ENCODE measurements at places on chromosomes 16 and 17.

GRCh38 chr16:66950971-66951790, 9.9 kb upstream of the CES3 start:
- no peak for DNase-seq

GRCh38 chr16:1094124-1094479, 1.9 kb downstream of the C1QTNF8 start:
- DNase-seq, result no peak

DNA sequence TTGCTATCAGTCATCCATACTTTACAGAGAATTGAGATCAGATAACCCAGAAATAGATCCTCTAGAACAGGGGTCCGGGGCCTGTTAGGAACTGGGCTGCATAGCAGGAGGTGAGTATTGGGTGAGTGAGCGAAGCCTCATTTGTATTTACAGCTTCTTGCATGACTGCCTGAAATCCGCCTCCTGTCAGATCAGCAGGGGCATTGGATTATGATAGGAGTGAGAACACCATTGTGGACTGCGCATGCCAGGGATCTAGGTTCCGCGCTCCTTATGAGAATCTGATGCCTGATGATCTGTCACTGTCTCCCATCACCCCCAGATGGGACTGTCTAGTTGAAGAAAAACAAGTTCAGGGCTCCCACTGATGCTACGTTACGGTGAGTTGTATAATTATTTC, 13.0 kb upstream of the SCIMP start:
- DNase-seq, result no peak

DNA sequence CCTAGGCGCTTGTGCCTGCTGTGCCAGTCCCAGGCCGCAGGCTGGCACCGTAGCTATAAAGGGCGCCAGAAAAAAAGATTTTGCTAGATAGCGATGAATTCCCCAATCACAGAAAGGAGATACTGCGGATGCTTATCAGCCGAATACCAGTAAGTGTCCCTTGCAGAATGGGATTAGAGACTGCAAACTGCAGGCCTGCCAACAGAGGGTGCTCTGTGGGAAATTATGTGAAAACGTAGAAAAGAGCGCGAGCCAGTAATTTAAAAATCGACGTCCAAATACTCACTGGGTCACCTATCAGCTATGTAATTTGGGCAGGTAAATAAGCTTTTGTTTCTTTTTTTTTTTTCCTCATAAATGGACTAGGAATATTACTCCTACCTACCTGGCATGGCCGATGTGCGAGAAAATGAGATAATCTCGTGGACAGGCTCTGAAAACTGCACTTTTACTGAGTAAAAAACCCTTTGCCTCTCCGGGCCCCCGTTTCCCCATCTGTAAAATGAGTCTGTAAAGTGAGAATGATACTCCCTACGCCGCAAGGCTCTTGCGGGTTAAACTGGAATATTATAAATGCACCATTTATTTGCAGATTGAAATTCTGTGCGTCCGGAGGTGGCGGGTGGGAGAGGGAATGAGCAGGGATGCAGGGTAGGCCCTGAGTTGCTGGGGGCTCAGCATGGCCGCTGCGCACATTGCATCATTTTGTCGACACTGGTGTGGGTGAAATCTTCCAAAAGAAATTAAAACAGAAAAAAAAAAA, 1.2 kb upstream of the COG1 start:
- DNase-seq, result peak; percentile 96

- no peak for DNase-seq
These were observed 8.1 kb upstream of the C1QL1 start for GRCh38 chr17:44976206-44976605.

DNA sequence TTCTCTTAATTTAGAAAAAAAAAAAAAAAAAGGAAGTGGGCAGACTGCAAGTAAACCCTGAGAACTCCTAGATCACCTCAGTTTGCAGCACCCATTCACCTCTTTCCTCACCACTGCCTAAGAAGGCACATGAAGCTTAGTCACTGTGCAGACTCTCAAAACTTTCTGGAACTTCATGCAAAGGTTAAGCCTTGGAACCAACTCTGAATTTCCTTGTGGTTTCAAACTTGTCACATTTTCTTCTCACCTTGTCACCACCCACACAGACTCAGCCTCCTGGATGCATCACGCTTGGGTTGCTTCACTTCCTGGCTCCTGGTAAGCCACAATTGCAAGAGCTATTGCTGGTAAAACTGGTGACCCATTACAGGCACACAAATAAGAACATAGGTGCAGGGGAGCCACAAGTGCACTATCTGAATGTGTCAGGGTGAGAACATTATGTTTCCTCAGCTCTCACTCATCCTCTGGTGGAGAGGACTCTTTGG, 15.0 kb upstream of the CPD start:
- peak; percentile 86 for DNase-seq

DNA sequence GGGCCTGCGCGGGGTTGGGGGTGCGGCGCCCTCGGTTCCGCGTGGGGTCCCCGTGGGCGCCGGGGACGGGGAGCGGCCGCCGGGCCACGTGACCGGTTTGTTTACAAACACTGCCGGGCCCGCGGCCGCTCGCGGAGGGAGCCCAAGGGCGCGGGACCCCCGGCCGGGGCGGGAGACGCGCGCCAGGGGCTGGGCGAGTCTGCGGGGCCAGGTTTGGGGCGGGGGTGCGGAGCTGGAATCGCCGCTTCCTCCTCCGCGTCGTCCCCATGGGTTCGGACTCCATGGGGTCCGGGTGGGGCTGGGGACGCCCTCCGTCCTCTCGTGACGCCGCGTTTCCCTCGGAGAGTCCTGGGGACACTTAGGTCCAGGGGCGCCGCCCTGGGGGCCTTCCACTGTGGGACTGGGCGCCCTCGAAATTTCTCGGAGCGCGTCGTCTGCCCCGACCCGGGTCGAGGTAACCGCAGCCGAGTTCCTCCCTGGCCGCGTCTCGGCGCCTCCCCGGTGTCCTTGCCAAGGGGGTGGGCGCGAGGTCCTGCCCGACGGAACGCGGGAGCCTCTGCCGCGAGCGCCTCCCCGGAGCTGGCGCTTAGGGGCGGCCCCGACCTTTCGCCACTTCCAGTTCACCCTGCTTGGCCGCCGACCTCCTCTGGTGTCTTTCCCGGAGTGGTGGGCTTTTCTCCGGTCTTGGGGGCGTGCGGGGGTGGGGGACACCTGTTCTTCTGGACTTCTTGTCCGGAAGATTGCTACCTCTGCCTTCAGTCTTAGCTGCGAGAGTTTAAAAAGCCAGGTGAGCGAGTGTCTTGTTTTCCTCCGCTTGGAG, 684 bp downstream of the YPEL2 start:
- DNase-seq, result peak; percentile 35

- no peak for DNase-seq
These were observed 18.5 kb downstream of the CRAMP1 start for GRCh38 chr16:1630450-1631213.

DNA sequence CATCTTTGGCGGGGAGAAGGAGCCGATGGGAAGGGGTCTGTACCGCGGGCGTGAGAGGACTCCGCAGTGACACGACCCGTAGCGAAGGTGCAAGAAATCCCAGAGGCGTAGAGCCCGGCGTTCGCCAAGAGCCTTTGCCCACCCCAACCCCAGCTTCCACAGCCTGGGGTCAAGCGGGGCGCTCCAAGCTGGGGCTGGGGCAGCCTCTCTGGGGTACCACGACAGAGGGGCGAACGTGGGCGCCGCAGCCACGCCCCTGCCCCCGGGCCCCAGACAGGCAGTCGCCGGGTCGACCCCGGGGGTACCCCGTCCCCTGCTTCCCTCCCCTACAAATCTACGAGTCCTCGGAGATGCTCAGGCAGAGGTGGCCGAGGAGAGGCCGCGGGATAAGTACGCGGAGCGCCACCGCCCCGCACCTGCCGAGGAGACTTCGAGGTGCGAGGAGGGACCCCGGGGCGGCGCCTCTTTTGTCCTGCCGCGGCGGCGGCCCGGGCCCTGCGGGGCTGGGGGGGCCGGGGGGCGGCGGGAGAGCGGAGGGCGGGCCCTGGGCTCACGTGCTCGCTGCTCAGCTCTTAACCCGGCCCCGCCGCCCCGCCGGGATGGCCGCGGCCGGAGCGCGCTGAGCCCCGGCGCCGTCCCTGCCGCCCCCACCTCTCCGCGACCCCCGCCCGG, at the start of gene ADAM11:
Gene ADAM11 (plus strand): TSS at position 575 of the 672 bp plus-strand sequence. CDS start 212 bp downstream, outside the sequence.
- no peak for DNase-seq

DNA sequence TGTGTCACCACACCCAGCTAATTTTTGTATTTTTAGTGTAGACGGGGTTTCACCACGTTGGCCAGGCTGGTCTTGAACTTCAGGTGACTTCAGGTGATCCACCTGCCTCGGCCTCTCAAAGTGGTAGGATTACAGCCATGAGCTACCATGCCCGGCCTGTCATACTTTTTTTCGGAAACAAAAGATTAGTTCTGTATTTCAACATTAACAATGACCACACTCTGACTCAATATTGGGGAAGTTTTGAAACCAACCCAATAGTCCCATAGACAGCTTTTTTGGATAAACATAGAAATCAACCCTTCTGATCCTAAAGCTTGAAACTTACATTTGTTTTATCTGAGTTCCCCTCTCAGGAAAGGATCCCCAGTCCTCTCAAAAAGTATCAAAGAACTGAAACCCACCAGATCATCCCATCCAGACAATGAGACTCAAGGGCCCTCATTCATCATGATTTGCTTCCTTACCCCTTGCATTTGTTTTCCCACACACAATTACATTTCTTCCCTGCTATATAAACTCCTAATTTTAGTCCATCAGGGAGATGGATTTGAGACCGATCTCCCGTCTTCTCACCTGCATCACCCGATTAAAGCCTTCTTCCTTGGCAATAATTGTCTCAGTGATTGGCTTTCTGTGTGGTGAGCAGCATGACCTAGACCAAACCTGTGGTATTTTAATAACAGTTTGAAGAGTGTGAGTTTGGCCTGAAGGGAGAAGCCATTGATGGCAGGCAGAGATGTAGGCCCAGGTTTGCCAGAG, 7.2 kb upstream of the AGRP start:
- peak; percentile 8 for DNase-seq

DNA sequence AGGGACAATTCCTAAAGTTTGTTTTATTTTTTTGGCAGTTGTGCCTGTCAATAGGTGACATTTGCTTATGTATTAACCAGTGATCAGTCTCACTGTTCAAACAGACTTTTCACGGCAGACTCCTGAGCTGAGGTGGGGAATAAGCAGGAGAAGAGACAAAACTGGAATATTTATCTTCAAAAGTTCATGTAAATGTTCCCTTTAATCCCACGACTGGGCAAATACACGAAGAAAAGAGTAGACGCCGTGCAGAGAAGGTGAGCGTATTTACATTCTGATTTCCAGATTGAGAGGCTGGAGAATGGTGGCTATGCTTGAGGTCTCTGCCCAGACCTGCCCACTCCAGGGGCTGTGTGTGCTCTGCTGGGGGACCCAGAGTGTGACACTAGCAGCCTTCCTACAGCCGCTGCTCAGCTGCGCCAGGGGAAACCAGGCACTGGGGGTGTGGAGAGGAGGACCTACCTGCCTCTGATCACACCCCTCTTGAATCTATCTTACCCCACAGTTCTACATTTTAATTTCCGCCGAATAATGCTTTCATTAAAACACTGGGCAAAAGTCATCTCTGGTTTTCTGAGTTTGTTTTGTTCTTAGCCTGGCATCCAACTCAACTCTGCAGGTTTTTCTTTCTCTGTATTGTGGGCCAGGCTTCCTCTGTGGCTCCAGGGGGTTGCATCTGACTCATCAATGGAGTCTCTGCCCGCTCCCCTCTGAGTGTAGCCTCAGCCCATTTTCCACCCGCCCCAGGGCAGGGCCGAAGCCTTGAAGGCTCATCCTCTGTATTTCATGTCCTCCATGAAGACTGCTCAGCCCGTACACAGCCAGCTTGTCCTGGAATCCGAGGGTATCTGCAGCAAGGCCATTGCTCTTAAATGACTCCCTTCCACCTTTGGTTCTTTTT, 237.1 kb downstream of the NTN1 start:
- DNase-seq, result no peak

GRCh38 chr17:80169784-80170500, at the start of gene CARD14:
TSS of gene CARD14 (plus strand) at chr17:80170030. CDS start at chr17:80181439, 11,409 bp downstream.
- no peak for DNase-seq

DNA sequence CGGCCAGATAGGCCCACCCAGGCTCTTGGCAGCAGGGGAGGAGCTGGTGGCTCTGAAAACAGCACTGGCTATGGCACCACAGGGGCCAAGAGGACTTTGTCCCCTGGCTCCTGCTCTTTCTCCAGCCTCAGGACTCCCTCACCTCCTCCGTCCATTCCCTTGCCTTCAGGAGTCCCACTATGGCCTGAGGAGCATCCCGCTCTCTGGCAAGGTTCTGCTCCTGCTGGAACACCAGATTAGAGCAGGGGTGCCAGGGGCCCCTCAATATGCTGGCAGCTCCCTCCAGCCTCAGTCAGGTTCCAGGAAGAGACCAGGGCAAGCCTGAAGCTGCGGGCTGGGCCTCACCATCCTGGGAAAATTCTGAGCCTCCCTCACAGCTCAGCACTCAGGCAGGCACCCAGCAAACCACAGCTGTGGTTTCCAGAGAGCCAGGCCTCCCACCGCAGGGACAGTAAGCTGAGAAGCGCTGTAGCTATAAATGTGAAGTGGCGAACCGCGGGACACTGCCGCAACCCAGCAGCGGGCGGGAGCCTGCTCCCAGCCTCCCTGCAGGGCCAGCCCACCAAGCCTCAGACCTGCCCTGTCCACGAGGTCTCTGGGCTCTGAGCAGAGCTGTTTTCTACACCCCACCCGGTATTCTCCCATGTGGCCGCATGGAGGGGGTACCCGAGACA, 25.7 kb downstream of the C17orf100 start:
- DNase-seq, result no peak

DNA sequence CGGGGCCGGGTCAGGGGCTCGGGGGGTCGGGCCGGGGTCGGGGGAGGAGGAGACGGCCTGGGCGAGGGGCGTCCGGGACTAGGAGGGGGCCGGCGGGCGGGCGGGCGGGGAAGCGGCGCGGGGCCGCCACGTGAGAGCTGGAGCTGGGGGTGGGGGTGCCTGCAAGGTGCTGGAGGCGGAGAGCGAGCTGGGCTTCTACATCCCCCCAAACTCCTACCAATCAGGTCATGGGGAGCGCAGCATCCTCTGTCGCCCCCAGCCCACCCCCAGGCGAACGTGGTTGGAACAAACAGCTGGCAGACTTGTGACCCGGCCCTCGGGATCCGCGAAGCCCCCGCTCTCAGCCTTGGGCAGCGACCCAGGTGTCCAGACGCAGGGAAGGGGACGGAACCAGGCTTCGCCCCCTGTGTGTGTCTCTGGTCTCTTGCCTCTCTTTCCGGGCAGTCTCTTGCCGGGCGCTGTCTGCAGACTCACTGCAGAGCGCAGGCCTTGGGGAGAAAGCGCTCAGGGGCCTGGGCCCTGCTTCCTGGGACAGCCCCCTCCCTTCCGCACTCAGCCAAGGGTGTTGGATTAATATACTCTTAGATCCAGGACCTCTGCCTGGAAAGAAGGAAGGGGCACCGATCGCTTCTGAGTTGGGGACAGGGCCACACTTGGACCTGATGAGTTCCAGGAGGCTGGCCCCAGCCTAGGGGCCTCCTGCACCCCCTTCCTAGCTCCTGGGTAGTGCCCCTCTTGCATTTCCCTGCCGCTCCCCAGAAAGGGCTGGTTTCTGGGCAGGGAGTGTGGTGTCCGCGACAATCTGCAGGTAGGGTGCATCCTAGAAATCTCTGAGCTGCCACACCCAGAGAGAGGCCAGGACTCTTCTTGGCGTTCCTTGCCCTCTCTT, 722 bp downstream of the RASL10B start:
- no peak for DNase-seq

- DNase-seq, result peak; percentile 91
These were observed 1.1 kb upstream of the USP32 start for GRCh38 chr17:60392845-60393702.

All from Kasumi-1 (cell line).